ENCODE measurements at places on chromosomes 2 and 18.
A peak's percentile ranks its signal among the peaks of the same experiment; 100 is the strongest.

DNA sequence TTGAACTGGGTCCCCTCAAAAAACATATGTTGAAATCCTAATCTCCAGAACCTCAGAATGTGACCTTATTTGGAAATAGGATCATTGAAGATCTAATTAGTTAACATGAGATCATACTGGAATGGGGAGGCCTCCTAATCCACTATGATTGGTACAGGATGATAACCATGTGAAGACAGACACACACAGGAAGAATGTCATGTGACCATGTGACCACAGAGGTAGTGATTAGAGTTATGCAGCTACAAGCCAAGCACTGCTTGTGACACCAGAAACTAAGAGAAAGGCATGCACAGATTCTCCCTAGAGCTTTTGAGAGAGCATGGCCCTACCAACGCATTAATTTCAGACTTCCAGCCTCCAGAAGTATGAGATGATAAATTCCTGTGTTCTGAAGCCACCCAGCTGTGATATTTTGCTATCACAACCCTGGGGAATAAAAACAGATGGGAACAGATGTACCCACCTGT lies 47.0 kb upstream of the TGIF1 start:
- no peak for DNase-seq

GRCh38 chr18:25737710-25738311 lies 352.6 kb downstream of the SS18 start:
- no peak for DNase-seq

GRCh38 chr2:205555566-205556230 lies 126.6 kb upstream of the NRP2 start:
- no peak for DNase-seq

DNA sequence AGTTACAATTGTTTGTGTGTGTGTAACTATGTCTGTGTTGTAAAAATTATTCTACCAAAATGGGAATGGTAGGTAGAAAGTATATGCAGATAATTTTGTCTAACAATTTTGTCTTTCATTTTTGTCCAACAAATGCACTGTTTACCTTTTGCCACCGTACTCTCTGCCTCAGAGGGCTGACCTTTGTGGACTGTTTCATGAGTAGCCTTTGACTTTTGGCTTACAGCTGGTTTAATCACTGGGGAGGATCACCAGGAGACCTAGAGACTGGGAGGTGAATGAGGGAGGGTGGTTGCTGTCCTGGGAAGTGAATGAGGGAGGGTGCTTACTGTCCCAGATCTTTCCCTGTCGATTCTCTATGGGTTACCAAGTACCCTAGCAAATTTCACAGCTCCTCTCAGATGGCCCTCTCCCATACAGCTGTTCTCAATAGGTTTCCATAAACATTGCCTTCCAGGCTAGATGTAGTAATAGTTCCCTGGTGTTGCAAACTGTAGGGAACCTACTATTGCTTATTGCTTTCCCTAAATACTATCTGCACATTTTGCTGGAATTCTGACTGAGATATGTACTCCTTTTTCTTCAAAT lies 26.5 kb upstream of the CXXC1 start:
- DNase-seq = no peak

DNA sequence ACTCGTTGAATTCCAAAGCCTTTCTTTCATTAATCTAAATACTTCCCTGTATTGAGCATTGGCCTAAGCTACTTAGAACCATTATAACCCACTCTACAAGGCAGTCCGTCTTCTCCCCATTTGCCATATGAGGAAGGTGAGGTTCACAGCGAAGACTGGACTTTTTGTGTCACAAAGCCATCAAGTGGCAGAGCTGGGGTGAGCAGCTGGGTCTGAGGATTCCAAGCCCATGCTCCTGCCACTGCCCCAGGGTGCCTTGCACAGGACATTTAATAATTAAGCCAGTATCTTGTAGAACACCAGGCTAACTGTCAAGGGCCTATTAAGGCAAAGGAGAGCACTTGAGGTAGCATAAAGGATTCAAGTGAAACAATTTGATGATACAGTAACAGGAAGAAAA lies 68.8 kb upstream of the ZNF397 start:
- DNase-seq = no peak

GRCh38 chr2:63301481-63301880 lies 250.9 kb downstream of the OTX1 start:
- DNase-seq = no peak

DNA sequence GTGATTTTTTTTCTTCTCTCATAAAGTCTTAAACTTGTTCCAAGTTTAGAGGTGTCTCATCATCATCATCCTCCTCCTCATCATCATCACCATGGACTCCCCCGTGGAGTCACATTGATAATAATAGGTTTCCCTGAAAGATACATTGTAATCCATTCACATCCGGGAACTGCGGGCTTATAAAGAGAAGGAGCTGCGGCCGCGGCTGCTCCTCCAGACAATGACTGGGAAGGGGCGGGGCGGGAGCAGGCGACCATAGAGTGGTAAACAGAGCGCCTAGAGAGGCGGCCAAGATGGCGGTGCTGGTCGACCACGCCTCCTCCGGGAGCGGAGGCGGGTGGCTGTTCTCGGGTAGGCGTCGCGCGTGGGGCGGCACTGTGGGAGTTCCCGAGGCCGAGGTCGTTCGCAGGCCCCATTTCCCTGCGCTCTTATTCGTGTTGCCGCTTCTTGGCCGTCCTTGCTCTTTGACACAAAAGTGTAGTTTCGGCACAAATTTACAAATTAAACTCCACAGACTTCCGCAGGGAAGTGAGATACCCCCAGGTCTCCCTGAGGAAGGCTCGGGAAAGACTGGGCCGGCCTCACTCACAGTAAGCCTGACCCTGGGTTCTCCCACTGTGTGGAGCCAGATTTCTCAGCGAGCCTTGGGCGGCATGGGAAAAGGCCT lies 1.8 kb upstream of the TCF4 start:
- DNase-seq = no peak

GRCh38 chr2:12533337-12534005 lies 183.3 kb upstream of the TRIB2 start:
- no peak for DNase-seq

DNA sequence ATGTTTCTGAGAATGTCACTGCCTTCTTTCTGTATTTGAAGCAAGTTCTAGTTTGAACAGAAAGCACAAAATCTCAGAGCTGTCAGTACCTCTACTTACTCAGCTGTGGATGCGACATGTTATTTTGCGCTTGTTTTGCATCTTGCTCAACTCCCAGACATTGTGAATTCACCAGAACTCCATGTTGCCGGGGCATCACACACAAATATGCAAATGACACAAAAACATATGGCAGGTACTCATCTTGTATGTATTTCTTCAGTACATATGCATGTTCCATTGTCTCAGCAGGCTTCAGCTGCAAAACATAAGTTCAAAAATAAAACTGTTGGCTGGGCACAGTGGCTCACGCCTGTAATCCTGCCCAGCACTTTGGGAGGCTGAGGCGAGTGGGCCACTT lies 30.8 kb downstream of the ADCY3 start:
- no peak for DNase-seq

- peak; percentile 56 for DNase-seq
Observed at GRCh38 chr2:191051825-191052778, 38.1 kb upstream of the STAT1 start.

GRCh38 chr2:65175894-65176530 lies 46.1 kb upstream of the RAB1A start:
- no peak for DNase-seq

- no peak for DNase-seq
Observed at GRCh38 chr2:223930103-223930976, 14.8 kb downstream of the WDFY1 start.

DNA sequence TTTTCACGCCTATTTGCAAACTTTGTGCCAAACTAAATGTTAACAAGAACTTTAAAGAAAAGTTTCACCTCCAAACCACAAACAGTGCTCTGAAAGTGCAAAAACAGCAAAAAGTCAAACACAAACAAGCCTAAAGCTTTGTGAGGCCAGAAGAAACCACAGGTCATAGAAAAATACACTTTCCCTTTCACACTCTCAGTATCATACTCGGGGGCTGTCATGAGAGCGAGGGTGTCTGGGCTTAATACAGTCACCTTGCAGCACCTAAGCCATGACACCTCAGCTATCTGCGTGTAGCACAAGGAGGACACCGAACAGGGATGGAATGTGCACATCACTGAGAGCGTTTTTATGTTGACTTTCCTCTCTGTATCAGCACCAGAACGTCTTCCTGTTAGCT lies 26.6 kb upstream of the SEH1L start:
- no peak for DNase-seq

- no peak for DNase-seq
Observed at GRCh38 chr2:67318563-67318962, 78.6 kb upstream of the ETAA1 start.

GRCh38 chr2:73564986-73565385 lies 77.2 kb downstream of the NAT8 start:
- DNase-seq = no peak

- no peak for DNase-seq
Observed at GRCh38 chr2:173221937-173222594, 132.6 kb upstream of the CDCA7 start.

DNA sequence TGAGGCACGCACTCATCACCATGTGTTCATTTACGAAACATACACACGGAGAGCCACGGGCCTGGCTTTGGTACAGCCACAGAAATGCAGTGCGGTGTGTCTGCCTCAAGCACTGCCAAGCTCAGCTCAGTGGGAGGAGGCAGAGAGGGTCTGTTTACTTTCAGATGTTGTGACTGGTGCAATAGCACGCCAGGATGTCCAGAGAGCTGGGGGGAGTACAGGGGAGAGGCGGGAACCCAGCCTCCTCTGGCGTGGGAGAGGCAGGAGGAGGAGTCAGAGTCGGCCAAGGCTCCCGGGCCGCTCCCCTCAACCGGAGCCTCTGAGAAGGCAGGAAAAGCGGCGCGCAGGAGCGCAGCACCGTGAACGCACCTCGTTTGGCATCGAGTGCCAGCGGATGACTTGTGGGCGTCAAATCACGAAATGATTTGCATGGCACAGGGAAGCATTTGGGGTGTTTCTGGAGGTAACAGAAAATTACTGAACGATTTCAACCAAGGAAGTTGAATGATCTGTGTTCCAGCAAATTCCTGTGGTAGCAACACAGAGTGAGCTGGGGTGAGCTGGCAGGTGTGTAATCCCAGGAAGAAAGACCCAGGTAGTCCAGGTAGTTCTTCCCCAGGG lies 143.0 kb downstream of the ZNF516 start:
- peak; percentile 68 for DNase-seq

- DNase-seq = no peak
Observed at GRCh38 chr2:63856303-63856603, 14.6 kb downstream of the UGP2 start.

GRCh38 chr2:142668420-142668819 lies 209.0 kb upstream of the KYNU start:
- no peak for DNase-seq

- no peak for DNase-seq
Observed at GRCh38 chr2:219358170-219359075, 25.9 kb upstream of the RESP18 start.

DNA sequence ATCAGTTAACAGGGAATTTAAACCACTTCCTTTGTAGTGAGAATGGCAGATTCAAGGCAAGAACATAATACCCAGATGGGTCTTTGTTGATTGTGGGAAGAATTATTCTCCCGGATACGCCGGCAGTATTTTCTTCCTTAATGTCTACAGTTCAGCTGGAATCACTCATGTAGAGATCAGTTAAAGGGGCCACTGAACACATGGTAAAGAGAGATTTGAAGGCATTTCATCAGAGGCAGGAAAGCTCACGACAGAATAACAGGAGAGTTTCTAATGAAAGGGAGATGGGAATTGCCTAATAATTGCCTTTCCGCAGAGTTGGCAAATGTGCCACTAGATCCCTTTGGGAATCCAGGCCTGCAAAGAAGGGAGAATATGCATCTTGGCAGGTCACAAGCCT lies 327.7 kb upstream of the ZNF804A start:
- DNase-seq = no peak

- no peak for DNase-seq
Observed at GRCh38 chr2:237863689-237864443, 4.4 kb downstream of the RAMP1 start.

DNA sequence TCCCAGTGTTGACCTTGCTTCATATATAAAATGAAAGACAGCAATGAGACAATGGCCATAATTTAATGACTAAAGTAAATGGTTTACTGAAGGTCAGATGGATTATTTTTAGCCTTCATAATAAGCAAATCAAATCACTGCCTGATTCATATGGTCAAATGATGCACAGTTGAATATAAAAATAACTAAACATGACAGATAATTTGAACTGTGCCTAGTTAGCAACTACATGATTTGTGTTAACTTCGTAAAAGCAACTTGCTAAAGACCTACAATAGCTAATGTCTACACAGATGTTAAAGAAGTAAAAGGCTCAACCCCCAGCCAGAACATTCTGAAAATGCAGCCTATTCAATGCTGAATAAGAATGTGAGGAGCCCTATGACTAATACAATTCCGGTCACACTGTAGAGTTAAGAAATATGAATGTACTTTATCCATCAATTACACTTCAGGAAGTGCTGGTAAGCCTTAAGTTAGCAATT lies 590.8 kb upstream of the CDH2 start:
- no peak for DNase-seq

- DNase-seq = no peak
Observed at GRCh38 chr2:160223560-160223959, 23.5 kb upstream of the ITGB6 start.

- DNase-seq = no peak
Observed at GRCh38 chr2:7116511-7116910, 199.3 kb downstream of the RNF144A start.

DNA sequence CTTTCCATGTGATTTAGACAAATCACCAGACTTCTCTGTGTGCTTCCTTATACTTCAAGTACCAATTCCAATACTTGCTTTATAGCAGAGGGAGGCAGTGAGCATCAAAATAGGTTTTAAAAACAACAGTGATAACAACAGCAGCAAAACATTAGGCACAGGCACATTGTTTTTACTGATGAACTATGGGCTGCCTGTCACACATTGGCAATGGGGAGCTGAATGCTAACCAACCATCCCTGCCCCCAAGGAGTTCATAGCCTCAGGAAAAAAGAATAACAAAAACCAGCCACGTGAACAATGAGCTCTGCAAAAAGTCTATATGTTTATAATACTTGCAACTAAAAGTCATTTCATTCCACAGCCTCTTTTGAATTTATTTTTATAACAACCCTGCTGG lies 287.9 kb upstream of the TRIB2 start:
- DNase-seq = no peak

- no peak for DNase-seq
Observed at GRCh38 chr2:187263675-187264560, 184.1 kb downstream of the CALCRL start.

- DNase-seq = no peak
Observed at GRCh38 chr2:177252808-177253531, 11.6 kb downstream of the NFE2L2 start.

GRCh38 chr2:16625201-16625729 lies 40.4 kb downstream of the CYRIA start:
- no peak for DNase-seq

- DNase-seq = no peak
Observed at GRCh38 chr2:45567974-45568789, 42.9 kb downstream of the SRBD1 start.

DNA sequence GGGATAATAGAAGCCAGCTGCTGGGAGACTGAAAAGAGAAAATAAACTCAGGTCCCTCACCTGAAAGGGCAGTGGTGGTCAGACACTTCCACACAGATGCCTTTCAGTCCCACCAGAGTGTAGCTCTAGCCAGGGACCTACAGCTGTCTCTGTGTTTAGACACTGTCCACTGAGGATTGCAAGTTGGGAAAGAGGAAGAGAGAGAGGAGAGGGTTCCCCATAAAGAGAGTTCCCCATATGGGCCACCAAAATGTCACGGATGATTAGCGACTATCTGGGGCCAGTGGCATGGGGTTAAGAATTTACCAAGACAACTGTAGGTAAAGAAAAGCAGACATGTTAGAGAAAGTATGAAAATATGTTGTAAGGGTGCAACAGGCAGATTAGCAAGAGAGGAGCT lies 36.7 kb upstream of the SKA1 start:
- DNase-seq = no peak

- no peak for DNase-seq
Observed at GRCh38 chr18:22277758-22278157, 108.4 kb downstream of the GATA6 start.
